ENCODE measurements at places on chromosomes 6 and 20.

GRCh38 chr6:35016502-35017321, 124.4 kb downstream of the TCP11 start:
- no peak for DNase-seq

- no peak for DNase-seq
Measured at GRCh38 chr20:50050214-50050613, 62.7 kb downstream of the UBE2V1 start.

- no peak for DNase-seq
Measured at GRCh38 chr6:167295495-167296292, 4.6 kb downstream of the UNC93A start.

DNA sequence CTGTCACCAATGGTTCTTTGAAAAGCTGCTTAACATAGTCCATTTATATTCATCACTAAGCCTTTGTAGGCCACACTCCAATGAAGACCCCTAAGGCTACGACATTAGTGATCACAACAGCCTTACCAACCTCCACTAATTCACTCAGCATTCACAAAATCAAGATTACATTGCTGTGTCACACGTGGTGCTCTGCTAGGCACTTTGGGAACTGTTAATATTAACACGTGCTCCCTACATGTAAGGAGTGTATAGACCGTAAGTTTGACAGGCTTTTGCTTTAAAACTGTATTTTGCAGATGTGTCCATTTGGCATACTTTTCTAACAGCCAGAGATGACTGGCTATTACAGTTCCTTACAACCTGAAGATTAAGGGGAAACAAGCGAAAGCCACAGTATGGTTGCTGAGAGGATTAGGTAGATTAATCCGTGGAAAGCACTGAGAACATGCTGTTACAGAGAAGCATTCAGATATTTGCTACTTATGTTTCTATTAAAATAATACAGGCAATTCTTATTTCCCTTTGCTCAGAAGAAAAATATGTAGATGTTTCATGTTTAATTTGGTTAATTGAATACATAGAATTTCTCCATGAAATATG, 69.7 kb downstream of the SAMD3 start:
- no peak for DNase-seq

DNA sequence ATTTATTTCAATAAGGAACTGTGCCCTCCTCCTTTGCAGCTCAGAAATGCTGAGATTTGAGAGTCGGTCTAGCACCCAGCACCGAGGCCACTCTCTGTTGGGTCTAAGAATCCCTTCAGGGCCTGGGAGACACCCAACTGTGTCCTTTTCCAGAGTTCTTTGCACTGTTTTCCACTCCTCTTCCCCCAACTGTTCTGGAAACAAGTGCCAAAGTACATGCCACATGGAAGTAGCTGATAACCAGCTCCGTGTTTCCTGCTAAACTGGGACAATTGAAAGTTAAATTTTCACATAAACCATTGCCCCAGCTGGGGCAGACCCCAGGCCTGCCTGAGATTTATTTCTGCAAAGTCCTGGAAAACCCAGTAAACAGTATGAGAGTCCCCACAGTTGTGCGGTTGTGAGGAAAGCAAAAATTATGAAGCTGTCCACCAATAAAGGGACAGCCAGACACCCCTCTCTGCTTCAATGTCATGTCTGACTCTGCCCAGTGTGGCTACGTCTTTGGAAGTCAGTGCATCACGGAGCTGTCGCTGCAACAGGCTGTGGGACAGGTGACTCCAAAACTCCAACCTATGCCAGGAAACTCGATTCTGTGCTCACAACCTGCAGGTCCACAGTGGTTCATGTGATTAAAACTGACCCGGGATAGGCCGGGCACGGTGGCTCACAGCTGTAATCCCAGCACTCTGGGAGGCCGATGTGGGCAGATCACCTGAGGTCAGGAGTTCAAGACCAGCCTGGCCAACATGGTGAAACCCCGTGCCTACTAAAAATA, 178.0 kb upstream of the AFDN start:
- no peak for DNase-seq

DNA sequence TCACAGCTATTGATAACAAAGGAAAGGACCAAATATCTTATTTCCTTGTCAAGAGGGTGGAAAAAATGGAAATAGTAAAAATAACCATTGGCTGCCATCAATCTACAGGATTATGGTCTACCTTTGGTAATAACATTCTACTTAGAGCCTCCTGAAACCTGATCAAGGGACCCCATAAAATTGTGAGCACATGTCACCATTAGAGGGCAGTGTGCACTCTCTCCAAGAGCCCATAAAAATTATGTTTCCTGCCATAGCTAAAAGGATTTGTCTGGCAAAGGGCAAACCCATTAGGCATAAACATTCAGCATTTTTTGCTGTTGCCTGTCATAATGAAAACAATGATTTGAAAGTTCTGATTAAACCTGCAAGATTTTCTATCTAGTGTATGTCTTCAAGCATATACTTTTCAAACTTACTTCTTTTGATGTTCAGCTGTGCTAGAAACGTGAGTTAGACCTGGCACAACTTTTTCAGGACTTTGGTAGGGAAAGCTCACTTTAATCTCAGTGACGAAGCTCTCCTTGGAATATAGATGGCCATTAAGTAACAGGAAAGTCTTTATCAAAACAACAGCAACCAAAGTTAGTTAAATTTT, 120.7 kb upstream of the ZFP64 start:
- peak; percentile 25 for DNase-seq

- no peak for DNase-seq
Measured at GRCh38 chr6:106508834-106509233, 120.5 kb downstream of the RTN4IP1 start.

- no peak for DNase-seq
Measured at GRCh38 chr6:125806813-125807212, 16.1 kb downstream of the NCOA7 start.

- no peak for DNase-seq
Measured at GRCh38 chr6:82066991-82067411, 180.5 kb downstream of the IBTK start.

GRCh38 chr20:51029556-51029955, 6.6 kb upstream of the KCNG1 start:
- no peak for DNase-seq
